ENCODE measurements at places on chromosomes 16 and 17. TPM values are rescaled to one million over a fixed set of nuclear protein-coding genes. Genes with fewer than 3 reads are reported as not detected.

The KRT9 gene
- total RNA-seq, result not detected

The PROCA1 gene
- 4.6 TPM for total RNA-seq

The TPSD1 gene
- 1.7 TPM for total RNA-seq

The TBX21 gene
- not detected for total RNA-seq

The GP1BA gene
- not detected for total RNA-seq

The FBXO39 gene
- not detected for total RNA-seq

The SYNGR3 gene
- total RNA-seq, result 2.3 TPM

The KIF18B gene
- total RNA-seq, result 54.3 TPM

The CCL7 gene
- total RNA-seq, result not detected

GRCh38 chr17:72989074-72989610 lies 103.3 kb downstream of the SLC39A11 start:
- no peaks in the 10 kb centered on the region for H3K36me3 ChIP-seq
- no peaks in the 10 kb centered on the region for H3K27me3 ChIP-seq
- no peak overlapping the region for H3K27ac ChIP-seq
- H3K4me1 ChIP-seq, result peaks cover 9% of the 10 kb centered on the region
- no peak for DNase-seq
- no peak overlapping the region for H3K4me3 ChIP-seq

DNA sequence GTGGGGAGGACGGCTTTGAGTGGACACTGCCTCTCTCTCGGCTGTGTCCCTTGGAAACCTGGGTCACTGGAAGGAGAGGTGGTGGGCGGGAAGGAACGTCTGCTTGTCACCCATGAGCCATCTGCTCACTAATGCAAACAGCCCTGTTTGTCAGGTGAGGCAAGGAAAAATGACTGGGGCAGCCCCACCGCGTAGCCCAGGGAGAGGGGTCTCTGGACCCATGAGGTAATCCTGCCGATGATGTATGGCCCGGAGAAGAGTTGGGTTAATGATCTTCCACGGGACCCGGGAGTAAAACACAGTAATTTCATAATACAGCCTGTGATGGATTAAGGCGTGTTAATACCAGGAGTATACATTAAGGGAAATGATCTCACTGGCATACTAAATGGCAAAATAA lies 197.0 kb downstream of the CYLD start:
- H3K4me3 ChIP-seq, result no peak overlapping the region
- H3K36me3 ChIP-seq, result no peaks in the 10 kb centered on the region
- no peak overlapping the region for H3K27ac ChIP-seq
- no peaks in the 10 kb centered on the region for H3K4me1 ChIP-seq
- DNase-seq, result no peak

- H3K27ac ChIP-seq, result no peak overlapping the region
- H3K4me1 ChIP-seq, result peaks cover 13% of the 10 kb centered on the region
- no peaks in the 10 kb centered on the region for H3K27me3 ChIP-seq
- no peak for DNase-seq
Observed at GRCh38 chr17:66714046-66715023, 120.6 kb upstream of the CACNG5 start.

DNA sequence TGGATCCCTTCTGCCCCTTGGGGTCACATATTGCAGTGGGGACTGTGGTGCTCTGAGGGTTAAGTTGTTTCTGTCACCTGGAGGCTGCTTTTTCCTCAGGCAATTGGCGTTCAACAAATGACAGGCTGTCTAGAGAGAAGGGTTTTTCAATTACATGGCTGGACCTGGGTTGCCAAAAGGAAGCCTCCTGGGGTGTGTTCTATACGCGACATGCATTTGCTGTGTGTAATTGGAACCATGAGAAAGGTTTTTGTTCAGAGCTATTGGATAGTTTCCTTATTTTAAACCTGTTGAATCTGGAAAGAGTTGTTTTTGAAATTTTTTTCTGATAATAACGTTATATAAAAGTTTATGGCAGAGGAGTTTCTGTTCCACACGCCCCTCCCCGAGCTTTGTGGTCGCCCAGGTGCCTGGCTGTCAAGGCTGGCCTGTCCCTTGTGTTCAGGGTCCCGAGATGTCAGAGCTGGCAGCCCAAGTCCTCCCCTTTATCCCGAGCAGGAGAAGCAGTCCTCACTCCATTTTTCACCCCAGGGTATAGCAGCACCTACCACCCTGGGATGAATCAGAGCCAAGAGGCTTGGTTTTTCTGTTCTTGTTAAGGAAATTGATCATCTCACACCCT lies 26.1 kb upstream of the ZNF750 start:
- DNase-seq, result peak; percentile 23
- H3K27me3 ChIP-seq, result no peaks in the 10 kb centered on the region
- peaks cover 5% of the 10 kb centered on the region for H3K36me3 ChIP-seq
- no peak overlapping the region for H3K4me3 ChIP-seq
- H3K27ac ChIP-seq, result peak overlapping the region; percentile 40
- peaks cover 36% of the 10 kb centered on the region for H3K4me1 ChIP-seq

DNA sequence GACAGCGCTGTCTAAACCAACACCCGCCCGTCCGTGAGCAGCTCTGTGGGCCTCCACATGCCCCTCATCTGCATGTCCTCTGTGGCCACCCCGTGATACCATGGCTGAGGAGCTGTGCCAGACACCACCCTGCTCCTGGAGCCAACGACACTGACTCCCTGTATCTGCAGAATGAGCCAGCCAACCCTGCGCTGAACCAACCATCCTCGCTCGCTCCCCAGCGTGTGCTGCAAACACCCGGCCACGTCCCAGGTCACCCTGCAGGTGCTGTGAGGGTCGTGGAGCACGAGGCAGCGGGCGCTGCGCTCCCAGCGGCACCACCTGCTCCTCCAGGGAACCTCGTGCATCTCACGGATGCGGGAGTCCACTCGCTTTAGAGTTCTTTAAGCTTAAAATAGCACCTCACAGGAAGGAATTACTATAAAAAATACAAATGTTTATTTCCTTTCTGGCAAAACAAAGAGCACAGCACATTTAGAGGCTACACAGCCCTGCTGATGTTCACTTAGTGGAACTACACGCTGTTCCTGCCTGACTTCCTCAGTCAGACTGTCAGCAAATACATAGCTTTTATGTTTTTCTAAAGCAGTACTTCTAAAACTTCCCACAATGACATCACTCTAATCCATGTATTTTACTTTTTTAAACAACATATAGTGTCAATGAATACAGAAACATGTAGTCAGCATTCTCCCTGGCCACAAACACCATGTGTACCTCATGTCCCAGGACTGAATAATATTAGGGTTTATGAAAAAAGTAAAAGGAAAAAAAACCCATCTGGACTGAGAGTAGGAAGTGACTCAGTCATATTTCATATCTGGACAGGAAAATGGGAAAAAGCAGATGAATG lies 43.5 kb downstream of the MAP1LC3B start:
- no peak overlapping the region for H3K4me3 ChIP-seq
- H3K27ac ChIP-seq, result peak overlapping the region; percentile 38
- H3K27me3 ChIP-seq, result no peaks in the 10 kb centered on the region
- peaks cover 13% of the 10 kb centered on the region for H3K4me1 ChIP-seq

GRCh38 chr17:35312790-35313711 lies 60.4 kb downstream of the SLFN11 start:
- H3K4me1 ChIP-seq, result peaks cover 5% of the 10 kb centered on the region
- H3K36me3 ChIP-seq, result no peaks in the 10 kb centered on the region
- no peaks in the 10 kb centered on the region for H3K27me3 ChIP-seq
- peak; percentile 64 for DNase-seq
- peak overlapping the region; percentile 61 for H3K27ac ChIP-seq
- no peak overlapping the region for H3K4me3 ChIP-seq

- H3K27ac ChIP-seq, result no peak overlapping the region
- no peaks in the 10 kb centered on the region for H3K4me1 ChIP-seq
- no peak overlapping the region for H3K4me3 ChIP-seq
- DNase-seq, result no peak
- H3K27me3 ChIP-seq, result no peaks in the 10 kb centered on the region
- no peaks in the 10 kb centered on the region for H3K36me3 ChIP-seq
Observed at GRCh38 chr16:14358697-14359305, 271.3 kb downstream of the PARN start.

GRCh38 chr16:17729820-17730219 lies 259.1 kb upstream of the XYLT1 start:
- H3K27ac ChIP-seq, result no peak overlapping the region
- no peak overlapping the region for H3K4me3 ChIP-seq
- H3K36me3 ChIP-seq, result no peaks in the 10 kb centered on the region
- DNase-seq, result no peak
- no peaks in the 10 kb centered on the region for H3K4me1 ChIP-seq

GRCh38 chr17:63399316-63399715 lies 46.8 kb downstream of the CYB561 start:
- no peaks in the 10 kb centered on the region for H3K4me1 ChIP-seq
- no peaks in the 10 kb centered on the region for H3K27me3 ChIP-seq
- no peak for DNase-seq
- no peaks in the 10 kb centered on the region for H3K36me3 ChIP-seq
- no peak overlapping the region for H3K4me3 ChIP-seq
- H3K27ac ChIP-seq, result no peak overlapping the region

- no peak overlapping the region for H3K4me3 ChIP-seq
- no peaks in the 10 kb centered on the region for H3K36me3 ChIP-seq
- H3K27me3 ChIP-seq, result no peaks in the 10 kb centered on the region
- H3K27ac ChIP-seq, result no peak overlapping the region
- H3K4me1 ChIP-seq, result no peaks in the 10 kb centered on the region
Observed at GRCh38 chr16:47848421-47849109, 307.2 kb downstream of the ABCC12 start.

DNA sequence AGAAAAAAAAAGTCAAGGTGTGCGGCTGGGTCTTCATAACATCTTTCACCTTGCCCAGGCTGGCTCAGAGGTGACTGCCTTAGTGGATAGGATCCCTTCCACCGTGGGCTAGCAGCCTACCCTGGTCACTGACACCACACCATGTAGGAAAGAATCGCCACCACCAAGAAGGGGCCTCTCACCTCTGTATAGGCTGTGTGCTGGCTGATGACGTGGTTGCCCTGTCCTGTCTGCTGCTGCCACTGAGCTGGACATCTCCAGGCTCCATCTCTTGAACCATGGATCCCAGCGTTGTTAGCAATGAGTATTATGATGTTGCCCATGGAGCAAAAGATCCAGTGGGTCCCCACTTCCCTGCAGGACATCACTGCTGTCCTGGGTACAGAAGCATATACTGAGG lies at the start of gene GPR142:
GPR142 (plus strand) TSS at position 301 of the 400 bp plus-strand sequence. CDS start 2,035 bp downstream, outside the sequence.
- peaks cover 26% of the 10 kb centered on the region for H3K4me1 ChIP-seq
- H3K27me3 ChIP-seq, result no peaks in the 10 kb centered on the region
- H3K4me3 ChIP-seq, result no peak within 1 kb of the TSS
- no peak within 1 kb of the TSS for H3K27ac ChIP-seq
- no peak for DNase-seq
- no peaks in the 10 kb centered on the region for H3K36me3 ChIP-seq

- no peak overlapping the region for H3K27ac ChIP-seq
- DNase-seq, result no peak
- no peaks in the 10 kb centered on the region for H3K27me3 ChIP-seq
- no peaks in the 10 kb centered on the region for H3K4me1 ChIP-seq
- no peak overlapping the region for H3K4me3 ChIP-seq
Observed at GRCh38 chr17:32699247-32699646, 177.7 kb downstream of the MYO1D start.

DNA sequence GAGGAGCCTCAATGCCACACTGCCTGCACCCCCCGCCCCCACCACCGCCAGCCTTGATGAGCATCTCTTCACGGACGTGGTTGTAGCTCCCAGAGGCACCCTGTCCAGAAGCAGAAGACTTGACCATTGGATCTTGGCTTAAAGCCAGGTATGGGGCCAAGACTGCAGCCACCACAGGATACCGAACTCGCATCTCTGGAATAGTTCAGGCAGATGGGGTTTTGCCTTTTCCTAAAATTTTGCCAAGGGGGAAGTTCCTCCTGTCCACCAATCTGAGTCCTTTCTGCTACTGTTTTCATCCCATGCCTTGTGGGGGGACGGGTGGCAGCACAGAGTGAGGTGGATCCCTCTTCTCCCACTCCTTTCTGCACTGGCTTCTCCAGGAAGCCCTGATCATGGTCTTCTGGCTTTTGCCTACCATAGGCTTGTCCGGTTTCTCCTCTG lies 939 bp downstream of the CORO6 start:
- H3K4me1 ChIP-seq, result peaks cover 38% of the 10 kb centered on the region
- no peak overlapping the region for H3K27ac ChIP-seq
- H3K4me3 ChIP-seq, result peak overlapping the region; percentile 76
- no peak for DNase-seq
- H3K27me3 ChIP-seq, result no peaks in the 10 kb centered on the region

DNA sequence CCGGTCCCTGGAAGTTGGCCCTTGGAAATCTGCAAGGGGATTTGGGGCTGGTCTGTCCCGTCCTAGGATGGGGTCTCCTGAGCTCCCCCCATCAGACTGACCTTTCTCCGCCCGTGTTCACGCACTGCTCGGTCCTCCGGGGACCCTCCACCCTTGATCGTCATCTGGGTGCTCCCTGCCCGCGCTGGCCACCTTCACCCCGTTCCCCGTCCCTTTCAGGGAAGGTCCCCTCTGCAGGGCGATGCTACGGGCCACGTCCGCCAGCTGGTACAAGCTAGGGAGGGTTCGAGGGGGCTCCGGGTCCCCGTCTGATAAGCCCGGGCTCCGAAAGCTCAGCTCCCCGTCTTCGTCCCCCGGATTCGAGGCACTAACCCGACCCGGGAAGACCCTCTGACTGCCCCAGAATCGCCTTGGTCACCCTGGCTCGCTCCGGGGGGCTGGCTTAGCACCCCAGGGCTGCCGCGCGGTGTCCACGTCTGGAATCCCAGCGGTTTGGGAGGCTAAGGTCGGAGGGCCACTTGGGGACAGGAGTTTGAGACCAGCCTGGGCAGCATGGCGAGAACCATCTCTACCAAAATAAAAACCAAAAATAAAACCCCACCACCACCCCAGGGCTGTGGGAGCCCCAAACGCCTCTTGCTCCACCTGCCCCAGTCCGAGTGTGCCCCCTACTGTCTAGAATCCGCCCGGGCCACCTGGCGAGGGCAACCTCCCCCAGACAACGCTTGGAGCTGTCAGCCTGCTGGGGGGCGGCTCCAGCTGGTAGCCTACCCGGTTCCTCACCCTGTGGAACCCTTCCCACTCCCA lies 1.1 kb upstream of the SLC43A2 start:
- peak; percentile 45 for DNase-seq
- peaks cover 40% of the 10 kb centered on the region for H3K27me3 ChIP-seq
- H3K36me3 ChIP-seq, result no peaks in the 10 kb centered on the region
- H3K27ac ChIP-seq, result no peak overlapping the region
- H3K4me1 ChIP-seq, result peaks cover 9% of the 10 kb centered on the region

DNA sequence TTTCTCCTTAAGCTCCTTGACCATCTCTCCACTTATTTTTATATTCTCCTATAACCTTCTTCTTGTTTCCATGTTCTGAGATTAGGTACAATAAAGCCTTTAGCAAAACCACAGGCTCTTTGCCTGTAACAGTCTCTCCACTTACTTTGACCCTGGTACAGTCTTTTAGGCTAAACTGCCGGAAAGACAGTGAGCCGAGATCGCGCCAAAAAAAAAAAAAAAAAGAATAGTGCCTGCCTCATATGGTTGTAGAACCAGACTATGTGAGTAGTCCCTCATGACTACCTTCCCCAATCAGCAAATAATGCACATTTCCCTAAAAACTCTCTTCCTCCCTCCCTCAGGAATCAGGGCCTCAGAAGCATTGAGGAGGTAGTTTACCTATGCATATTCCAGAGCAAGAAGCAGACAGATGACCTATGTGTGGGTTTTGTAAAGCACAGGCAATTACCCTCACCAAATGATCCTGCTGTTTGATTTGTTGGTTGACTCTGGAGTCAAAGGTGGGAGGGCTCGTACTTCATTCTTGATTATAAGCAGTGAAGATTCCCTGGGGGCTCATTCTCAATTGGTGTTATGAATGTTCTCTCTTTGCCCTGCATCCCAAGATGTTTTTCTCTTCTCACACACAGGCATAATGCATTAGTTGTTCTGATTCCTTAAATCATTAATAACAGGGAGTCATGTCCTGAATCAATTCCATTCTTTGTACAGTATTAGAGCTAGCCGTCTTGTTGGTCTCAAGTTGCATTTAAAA lies 8.9 kb upstream of the NME1 start:
- no peaks in the 10 kb centered on the region for H3K27me3 ChIP-seq
- H3K36me3 ChIP-seq, result no peaks in the 10 kb centered on the region
- no peaks in the 10 kb centered on the region for H3K4me1 ChIP-seq
- H3K27ac ChIP-seq, result no peak overlapping the region

GRCh38 chr17:30218799-30219198 lies 16.7 kb downstream of the SLC6A4 start:
- no peak for DNase-seq
- H3K27me3 ChIP-seq, result no peaks in the 10 kb centered on the region
